Activated effector memory CD4-positive, alpha-beta T cell treated with Interleukin-2 at 50 U/mL for 16 hours (primary cell): ENCODE measurements at places on chromosomes 4 and X.

DNA sequence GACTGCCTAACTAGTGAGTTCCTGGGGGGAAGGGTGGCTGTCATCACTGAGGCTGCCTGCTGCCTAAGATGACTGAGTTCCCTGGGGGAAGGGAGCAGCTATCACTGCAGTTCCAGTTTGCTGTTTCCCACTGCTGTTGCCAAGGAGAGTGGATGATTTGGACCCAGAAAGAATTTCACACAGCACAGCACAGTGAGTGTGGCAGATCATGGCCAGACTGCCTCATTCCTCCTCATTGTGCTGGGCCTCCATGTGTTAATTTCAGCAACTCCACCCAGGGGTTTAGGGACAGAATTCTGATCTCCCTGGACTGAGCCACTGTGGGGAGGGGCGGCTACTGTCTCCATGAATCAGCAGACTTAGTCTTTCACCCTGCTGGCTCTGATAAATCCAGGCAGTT lies 125.0 kb downstream of the TEX13C start:
- no peak for DNase-seq

GRCh38 chr4:159015841-159016240 lies 87.0 kb upstream of the RAPGEF2 start:
- DNase-seq, result no peak

DNA sequence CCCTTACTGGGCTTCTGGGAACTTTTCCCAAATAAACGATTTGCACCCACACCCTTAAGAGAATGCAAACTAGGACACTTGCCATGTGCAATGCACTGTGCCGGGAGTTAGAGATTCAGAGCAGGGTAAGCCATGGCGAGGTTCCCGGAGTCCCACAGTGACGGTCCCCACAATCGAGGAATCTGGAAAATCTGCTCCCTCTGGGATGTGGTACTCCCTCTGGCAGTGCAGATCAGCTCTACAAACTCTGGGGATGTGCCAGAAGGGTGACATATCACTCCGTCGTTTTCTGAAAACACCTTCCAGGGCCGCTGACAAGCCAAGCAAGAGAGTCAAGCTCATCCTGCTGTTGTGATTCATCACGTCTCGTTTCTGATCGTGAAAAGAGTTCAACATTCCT lies 537.5 kb downstream of the BCOR start:
- DNase-seq, result no peak

- DNase-seq, result no peak
These were observed 96.4 kb downstream of the EMCN start for GRCh38 chr4:100421361-100421978.

GRCh38 chr4:52507774-52508173 lies 151.3 kb downstream of the USP46 start:
- no peak for DNase-seq

DNA sequence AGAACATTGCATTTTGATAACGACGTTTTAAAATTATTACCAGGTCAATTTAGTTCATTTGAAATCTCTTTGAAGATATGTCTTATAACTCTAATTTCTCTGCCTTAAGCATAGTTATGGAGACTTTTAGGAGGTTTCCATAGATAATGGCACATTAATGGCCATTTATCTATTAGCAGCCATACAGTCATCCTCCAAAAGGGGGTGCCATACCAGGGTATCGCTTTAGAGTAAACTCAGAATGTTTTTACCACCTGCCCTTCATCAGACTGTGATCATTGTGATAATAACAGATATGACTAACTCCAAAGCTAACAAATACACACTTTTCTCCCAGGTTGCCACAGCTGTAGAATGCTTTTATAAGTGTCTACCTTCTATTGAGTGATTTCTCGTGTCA lies 461.5 kb downstream of the FSTL5 start:
- no peak for DNase-seq

- DNase-seq, result no peak
These were observed 49.0 kb downstream of the AMMECR1 start for GRCh38 chrX:110268886-110269285.

DNA sequence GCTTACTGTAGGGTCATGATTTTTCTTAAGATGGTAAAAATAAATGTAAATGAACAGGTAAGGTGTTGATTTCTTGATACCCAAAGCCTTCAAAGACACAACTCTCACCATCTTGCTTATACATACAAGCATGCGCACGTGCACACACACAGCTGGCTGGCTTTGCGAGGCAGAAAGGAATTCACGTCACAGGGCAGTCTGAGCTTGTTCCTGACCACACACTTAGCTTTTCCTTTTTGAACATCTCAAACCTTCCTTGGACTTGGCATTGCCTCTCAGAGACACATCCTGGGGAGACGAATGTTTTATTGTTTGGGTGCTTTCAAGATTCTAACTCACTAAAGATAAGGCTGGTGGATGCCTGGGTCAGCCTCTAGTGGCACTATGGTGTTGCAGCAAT lies 175.0 kb downstream of the NHS start:
- no peak for DNase-seq

- no peak for DNase-seq
These were observed 69.7 kb upstream of the NOCT start for GRCh38 chr4:138945840-138946239.

DNA sequence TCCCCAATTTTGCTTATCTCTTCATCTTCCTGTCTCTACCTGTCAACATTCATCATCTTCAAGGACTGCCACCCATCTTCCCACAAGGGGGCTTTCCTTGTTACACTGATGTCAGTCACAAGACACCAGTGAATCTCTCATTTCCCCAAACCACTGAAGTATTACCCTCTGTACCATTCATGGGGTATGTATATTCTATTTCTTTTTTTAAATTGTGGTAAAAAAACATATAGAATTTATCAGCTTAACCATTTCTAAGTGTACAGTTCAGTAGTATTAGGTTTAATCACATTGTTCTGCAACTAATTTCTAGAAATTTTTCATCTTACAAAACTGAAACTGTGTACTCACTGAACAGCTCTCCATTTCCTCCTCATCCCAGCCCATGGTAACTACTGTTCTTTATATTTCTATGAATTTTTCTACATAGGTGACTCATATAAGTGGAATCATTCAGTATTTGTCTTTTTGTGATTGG lies 98.6 kb downstream of the LARP7 start:
- DNase-seq, result no peak

GRCh38 chr4:167787231-167787630 lies 305.1 kb upstream of the ANXA10 start:
- no peak for DNase-seq

DNA sequence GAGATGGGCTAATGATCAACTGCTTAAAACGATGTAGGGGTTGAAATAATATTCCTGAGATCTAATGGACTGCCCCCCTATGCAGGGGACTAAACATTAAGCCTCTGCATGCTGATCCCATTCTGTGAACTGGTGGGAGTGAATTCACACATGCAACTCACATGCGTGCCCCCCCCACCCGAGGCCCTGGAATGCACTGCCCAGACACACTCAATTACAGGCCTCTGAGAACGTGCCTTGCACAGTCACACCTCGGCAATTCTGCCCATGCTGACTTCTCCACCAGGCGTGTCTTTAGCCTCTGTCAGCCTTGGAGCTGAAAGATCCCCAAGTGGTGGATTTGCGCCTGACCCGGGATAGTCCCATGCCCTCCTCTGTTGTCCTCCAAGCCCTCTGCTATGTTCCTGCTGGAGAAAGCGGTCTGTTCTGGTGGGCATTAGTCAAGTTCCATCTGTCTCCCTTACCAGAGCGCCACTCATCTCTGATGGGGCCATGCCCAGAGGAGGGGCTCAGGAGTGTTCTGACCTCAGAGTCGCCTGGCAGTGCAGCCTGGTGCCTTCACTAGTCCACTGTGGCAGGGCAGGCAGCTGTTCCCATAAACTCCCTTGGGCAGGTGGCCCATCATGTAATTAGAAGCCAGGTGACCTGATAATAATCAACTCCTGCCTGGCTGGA lies 86.5 kb downstream of the DRD5 start:
- no peak for DNase-seq

- DNase-seq, result no peak
These were observed 344.8 kb upstream of the MAGEB2 start for GRCh38 chrX:29870608-29871007.

DNA sequence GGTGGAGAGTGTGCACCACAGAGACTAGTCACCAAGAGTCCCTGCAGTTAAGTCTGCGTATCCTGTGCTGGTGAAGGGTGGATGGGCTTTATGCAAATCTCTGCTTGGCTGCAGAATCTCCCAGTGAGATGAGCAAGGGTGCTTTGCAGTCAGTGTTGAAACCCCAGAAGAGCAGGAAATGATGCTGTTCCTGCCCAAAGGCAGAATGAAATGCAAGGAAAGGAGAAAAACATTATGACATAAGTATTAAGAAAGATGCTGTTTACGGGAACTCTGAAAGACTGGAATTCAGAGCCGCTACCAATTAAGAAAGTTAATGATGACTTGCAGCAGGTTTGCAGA lies 25.4 kb upstream of the ACSL1 start:
- no peak for DNase-seq

DNA sequence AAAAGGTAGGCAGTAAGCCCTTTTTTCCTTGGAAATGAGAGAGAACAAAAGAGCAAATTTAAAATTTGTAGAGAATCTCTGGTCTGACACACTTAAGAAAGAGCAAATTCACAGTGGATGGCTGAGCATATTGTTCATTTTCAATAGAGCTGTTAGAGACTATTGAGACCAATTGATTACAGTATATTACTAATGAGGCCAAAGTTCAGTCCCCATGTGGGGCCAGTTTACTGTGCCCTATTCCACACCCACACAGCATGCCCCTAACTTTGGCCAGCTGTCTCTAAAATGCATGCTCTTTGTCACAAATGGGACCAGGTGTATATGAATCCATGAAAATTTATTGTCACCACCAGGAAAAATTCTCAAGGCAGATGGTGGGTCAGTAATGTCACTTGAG lies 470.5 kb downstream of the PCDH7 start:
- DNase-seq, result no peak

- DNase-seq, result no peak
These were observed 580.6 kb downstream of the INPP4B start for GRCh38 chr4:142265536-142265935.

DNA sequence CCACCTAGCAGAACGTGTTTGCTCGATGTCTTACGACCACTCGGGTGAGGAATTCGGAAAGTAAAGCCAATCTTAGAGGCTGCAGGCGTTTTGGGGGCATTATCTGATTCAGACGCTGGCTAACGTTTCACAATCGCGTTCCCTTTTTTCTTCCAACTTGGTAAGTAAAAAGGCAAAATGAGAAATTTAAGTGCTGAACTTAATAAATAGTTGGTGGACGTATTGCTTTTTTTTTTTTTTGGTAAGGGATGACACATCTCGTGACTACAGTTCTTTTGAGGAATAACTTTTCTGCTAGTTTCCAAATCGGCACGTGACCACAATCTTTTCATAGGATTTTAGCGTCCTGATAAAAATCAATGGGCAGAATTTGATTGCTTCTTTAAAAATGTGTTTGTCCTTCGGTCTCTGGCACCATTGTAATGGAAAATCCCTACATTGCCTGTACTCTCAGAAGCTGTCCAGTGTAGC lies 848 bp downstream of the RAB9A start:
- DNase-seq, result no peak

GRCh38 chr4:79661196-79661595 lies 253.2 kb upstream of the GK2 start:
- no peak for DNase-seq
